GM23248 (cell line): ENCODE measurements at places on chromosomes 2 and 18.

DNA sequence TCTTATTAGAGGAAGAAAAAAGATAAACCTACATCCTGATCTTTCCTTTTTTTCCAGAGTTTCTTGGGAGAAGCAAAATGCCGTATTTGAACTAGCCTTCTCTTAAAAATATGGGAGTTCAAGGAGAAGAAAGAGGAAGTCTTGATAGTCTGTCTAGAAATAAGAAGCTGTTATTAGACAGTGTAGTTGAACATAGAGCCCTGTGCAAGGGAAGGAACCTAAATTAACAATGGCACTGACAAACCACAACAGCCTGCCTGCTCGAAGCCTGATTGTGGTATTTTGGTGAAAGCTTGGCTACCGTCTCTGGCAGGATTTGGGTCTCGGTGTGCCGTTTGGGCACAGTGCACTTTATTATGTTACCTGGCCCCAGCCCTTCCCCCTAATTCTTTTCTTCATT lies 17.1 kb downstream of the SMARCAL1 start:
- no peak for DNase-seq

DNA sequence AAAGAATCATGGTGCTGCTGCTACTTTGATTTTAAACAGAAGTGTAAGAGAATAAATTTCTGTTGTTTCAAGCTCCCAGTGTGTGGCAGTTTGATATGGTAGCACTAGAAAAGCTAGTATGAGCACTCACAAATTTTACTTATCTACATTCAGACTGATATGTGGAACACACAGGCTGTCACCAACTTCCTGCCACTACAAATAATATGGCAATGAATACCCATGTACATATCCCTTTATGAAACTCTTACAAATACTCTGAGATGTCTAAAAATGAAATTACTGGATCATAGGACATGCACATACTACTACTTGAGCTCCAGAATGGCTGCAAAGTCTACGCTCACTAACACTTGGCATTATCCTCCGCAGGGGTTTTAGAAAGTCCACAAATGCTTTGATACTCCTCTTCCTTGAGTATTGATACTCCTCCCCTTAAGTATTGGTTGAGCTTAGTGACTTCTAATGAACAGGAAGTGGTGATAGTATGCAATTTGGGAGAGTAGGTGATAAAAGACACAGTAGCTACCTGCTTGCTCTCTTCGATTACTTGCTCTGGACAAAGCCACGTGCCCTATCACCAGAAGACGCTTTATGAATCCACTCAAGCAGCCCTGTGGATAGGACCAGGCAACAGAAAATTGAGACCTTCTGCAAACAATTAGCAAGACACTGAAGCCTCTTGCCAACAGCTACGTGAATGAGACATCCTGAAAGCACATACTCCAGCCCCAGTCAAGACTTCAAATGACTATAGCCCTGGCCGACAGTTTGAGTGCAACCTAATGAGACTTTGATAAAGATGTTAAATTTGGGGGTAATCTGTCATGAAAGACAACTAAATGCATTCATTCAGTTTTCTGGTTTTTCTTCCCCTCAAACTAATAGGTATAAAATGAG lies 35.4 kb downstream of the FBXO11 start:
- DNase-seq: peak; percentile 27

- DNase-seq: peak; percentile 51
Measured at GRCh38 chr18:30971338-30971956, 71.1 kb downstream of the DSC3 start.

DNA sequence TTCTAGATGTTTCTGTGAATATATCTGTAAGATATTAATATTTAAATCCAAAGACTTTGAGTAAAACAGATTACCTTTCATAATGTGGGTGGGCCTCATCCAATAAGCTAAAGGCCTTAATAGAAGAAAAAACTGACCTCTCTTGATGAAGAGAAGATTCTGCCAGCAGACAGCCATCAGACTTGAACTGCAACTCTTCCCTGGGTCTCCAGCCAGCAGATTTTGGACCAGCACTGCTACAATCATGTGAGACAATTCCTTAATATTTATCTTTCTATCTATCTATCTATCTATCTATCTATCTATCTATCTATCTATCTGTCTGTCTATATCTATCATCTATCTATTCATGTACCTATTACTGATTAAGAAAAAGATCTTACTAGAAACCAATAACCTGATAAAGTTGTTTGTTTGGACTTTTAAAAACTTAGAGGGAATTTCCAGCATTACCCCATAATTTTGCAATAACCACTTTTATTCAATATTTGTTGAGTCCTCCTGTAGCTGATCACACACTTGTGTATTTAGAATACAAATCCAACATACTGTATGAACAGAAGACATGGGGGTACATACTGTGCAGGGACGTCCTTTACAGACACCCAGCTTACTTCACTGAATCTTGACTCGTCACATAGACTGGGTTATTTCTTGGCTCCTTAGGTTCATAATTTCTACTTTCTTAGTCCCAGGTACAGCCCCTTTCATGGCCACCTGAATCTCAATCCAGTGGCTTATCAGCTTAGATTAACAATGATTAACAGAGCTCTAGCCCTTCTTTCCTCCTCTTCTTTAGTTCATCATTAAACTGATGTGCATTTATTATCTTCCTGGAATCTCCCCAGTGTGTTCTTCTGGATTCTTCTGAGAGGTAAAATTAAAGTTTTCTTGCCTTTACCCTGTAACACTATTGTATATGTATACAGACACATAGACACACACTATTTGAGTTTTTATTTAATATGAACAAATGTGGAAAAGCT lies 27.2 kb upstream of the STAT4 start:
- DNase-seq: no peak

DNA sequence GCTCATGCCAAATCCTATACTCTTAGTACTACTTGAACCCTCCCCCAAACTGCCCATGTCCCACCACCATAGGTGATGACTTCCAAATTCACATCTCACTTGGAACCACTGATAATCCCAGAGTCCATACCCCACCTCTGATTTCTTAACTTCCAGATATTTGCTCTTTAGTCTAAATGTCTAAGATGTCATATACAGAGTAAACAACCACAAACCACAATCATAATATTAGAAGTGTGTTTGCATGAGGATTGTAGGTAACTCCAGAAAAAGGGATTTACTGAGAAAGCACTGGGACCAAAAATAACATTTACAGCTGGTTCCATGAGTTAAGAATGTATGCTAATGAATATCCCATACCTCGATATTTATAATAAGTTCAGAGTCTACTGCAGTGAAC lies 146.2 kb downstream of the ZNF385B start:
- DNase-seq: no peak

DNA sequence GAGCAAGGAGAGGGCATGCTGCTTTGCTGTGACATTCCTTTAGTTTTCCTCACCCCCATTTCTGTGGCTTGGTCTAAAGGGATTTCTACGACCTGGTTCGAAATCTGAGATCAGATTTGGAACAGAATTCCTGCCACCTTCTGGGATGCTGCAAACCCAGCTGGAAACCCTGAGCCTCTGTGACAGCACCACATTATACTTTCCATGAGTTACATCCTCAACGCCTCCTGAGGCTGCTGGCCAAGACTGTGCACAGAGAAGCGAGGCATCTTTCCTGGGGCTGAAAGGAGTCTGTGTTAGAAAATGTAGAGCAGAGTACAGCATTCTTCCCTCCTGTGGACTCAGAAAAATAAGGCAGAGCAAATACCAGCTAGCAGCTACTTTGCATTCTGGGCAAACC lies 138.1 kb upstream of the CHAC2 start:
- DNase-seq: no peak

- DNase-seq: no peak
Measured at GRCh38 chr2:169258045-169258601, 104.2 kb downstream of the LRP2 start.

- DNase-seq: peak; percentile 79
Measured at GRCh38 chr18:59155153-59155552, 15.5 kb downstream of the SEC11C start.

DNA sequence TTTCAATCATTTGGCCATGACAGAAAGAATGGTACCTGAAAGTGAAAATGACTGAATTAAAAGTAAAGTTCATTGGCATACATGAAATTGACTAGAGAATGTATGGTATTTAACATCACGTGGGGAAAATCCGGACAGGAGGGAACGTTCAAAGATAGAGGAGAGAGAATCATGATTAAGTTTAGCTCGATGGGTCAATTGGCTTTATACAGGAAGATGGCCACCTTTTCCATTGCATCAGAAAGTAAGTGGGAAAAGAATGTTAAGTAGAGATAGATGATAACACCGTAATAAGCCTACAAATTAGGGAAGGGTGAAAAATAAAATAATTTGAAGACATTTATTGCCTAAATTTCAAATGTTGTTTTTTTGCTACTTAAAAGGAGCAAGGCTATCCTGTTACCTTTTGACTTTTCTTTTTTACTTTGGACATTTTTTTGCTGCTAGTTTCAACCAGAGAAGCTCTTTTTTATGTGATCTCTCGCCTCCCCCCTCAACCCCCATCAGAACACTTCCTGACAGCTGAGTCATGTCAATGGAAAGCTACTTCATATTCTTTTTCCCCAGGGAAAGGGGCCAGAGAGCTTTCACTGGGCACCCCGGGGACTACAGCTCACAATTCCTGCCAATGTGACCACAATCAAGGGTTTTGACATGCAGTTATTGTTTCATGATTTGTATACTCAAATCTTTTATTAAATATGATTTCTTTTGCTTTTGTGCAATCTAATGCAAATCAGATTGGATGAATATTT lies 767 bp upstream of the CCDC102B start:
- peak; percentile 66 for DNase-seq

DNA sequence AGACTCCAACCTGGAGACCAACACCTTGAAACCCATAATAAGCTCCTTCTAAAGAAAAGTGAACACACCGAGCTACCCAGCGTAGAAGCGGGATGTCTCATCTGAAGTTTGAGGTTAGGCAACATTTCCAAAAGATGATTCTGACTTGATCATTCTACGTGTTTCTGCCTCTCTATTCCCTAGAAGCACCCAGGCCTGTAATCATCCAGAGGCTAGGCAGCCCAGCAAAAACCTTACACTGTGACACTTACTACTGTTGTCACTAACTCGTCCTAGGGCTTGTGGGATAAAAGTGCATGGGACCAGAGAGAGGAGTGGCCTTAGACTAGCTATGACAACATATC lies 1.4 kb downstream of the ZBTB14 start:
- DNase-seq: peak; percentile 41

DNA sequence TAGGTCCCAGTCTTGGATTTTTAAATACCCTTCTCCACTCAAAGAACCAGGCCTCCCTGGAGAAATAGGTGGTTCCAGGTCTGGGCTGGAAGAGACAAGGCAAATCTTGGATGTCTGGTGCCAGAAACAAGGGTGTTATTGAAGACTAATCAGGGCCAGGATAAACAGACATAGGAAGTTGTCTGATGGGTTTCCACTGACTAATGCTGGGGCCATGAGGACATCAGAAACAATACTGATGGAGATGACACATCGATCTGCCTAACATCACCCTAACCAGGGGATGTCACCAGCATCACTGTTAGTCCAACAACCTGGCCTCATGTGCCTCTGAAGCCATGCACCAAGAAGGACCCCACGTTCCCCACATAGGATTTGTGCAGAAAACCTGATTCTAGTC lies 42.5 kb upstream of the GLI2 start:
- DNase-seq: peak; percentile 60

DNA sequence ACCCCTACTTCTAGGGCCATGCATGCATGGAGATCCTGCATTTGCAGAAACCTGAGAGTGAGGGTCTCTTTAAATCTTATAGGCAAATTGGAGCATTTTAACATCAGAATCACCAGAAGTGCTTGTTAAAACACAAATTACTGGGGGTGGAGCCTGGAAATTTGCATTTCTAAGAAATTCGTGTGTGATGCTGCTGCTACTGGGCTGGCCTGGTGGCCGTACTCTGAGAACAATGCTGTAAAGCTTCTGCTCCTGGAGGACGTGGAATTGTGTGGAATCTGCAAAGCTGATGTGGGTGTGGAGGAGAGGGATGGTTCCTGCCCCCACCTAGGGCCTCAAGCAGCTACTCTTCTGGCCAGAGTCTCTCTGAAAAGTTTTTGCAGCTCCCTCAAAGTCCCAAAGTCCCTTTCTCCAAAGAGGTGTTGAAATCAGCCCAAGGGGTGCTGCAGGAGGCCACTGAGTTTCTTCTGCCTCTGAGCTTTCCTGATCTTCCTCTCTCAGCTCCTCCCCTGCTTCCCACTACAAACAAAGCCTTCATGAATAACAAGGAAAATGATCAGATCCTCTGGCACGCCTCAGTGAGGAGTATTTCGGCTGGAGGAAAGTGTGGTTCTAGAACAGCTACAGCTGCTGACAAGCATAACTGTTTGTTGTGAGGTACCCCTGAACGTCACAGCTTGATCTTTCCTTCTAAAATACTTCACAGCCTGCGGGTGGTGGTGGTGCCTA lies 508.3 kb downstream of the CNTNAP5 start:
- DNase-seq: no peak

DNA sequence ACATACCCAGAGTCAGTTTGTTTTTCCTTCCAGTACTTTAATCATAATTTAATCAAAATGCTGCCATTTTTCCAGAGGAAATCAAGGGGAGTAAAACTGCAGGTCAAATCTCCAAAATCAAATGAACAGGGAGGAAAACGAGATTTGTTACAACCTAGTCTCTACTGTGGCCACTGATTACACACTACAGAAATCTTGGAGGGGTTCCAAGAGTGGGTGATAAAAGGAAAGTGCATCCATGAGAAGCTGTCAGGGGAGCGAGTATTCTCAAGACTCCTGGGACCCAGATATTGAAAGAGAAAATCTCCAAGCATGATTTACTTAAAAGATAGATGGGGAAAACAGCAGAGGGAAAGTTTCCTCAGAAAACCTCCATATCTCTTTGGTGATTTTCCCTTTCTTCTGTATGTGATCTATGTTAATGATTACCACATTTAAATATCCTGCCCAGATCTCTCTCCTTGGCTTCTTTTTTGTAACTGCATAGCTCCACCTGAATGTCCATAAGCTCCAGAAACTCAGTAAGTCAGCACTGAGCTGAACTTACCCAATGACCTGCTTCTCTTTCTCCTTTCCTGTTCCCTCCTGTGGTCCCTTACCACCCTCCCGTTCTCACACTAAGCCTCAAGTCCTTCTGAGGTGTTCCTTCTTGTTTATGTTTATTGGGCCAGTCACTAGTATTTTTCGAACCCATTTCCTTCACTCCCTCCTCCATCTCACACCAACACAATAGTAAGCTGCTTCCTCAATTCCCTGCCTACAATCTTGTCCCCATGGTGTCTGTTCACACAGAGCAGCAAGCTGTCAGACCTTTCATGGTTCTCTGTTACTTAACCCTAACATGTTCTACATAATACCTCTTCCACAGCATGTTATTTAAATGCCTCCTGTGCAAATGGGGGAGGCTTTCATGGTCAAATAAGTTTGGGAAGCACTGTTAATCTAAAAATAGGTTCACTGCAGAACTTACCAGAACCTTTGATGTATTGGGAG lies 73.9 kb upstream of the TWSG1 start:
- peak; percentile 16 for DNase-seq

GRCh38 chr18:29104227-29104626 lies 927.3 kb upstream of the CDH2 start:
- no peak for DNase-seq

GRCh38 chr2:201847481-201847880 lies 41.1 kb downstream of the CDK15 start:
- peak; percentile 31 for DNase-seq

DNA sequence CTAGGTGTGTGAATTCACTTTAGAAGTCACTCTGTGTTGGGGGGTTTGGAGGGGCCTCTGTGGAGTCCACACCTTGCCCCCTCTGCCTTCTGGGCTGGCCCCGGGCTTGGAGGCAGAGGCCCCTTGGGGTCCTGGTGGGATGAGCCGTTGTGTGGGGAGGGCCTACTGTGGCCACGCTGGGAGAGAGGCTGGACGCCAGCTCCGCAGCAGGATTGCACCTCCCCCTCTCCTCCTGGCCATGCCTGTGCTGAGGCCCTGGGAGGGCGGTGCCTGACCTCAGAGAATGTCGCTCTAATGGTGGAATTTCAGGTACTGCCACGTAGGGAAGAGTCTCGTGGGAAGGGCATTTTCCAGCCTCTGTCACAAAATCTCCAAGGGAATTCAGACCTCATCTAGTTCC lies 237.0 kb downstream of the ATAD2B start:
- DNase-seq: no peak
